T1000 (cell line): ENCODE measurements at places on chromosomes 3 and 15.

DNA sequence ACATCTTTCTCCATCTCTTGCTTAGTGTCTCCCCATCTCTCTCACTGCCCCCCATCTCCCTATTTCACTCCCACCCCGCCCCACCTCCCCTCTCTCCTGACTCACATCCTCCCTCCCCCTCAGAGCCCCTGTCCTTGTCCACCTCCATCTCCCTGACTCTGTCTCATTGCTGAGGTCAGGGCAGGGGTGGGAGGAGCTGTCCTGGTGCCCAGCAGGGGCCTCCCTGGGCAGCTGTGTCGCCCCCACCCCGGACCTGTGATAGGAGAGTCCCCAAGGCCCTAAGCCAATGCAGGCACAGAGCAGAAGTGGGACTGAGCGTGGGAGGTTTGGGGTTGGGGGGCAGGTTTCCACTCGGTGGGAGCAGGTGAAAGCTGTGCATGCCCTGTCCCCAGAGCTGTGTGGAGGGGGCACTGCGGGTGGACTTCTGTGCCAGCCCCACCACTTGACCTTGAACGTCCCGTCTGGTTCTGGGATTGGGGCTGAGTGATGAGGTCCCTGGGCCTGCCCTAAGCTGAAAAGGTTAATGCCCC, 210.8 kb downstream of the TBC1D2B start:
- no peak for DNase-seq

GRCh38 chr3:106119614-106120082, 250.8 kb upstream of the CBLB start:
- no peak for DNase-seq

- no peak for DNase-seq
Observed at GRCh38 chr3:141287326-141287725, 55.7 kb downstream of the PXYLP1 start.

GRCh38 chr15:80584973-80585525, 110.1 kb upstream of the ABHD17C start:
- DNase-seq: no peak

DNA sequence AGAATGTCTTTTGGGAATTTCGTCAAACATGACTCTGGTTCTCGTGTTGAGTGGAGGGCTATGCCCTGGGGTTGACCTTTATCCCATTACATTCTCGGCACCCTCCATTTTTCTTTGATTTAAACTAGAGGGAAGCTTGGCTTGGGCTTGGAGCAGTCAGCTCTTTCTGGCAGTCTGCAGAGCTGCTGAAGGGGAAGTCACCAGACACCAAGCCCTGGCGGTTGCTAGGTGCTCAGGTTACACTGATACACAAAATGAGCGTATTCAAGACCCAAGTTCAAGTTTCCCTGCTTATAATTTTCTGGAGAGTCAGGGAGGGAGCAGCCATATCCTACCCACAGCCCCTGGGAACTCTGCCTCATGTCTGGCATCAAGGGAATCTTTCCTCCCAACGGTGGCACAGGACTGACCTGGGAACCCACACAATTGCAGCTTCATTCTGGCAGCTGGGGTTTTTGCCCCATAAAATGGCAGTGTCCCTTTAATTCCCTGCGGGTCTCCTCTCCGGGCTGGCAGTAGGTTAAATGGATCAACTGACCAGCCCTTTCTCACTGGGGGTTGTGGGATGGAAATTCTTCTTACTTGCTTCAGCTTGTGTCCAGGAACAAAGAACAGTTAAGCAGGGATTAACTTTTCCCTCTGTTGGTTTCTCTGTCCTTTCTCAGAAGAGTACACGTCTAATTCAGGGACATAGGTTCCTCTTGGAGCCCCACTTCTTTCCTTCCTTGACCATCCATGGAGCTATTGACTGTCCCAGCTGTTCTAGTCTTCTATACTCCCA, 110.0 kb upstream of the DLG1 start:
- DNase-seq: no peak

DNA sequence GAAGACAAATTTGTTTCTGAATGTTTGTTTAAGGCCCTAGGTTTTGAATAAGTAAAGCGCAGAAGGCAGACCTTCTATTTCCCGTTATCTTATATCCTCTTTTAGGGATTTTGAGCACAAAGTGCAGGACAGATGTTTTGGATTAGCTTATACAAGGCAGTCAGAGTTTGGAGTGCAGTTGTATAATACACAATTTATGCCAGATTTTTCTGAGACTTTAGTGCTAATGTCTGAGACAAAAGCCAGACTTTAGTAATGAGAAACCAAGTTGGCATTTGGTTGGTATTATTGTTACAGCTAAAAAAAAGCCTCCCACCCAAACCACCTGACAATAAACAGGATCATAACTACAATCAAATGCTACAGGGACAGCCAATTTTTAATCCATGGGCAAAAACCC, 309.9 kb upstream of the SATB1 start:
- DNase-seq: no peak

- DNase-seq: no peak
Observed at GRCh38 chr15:71385026-71385425, 269.8 kb downstream of the THSD4 start.

GRCh38 chr3:129745253-129745652, 138.8 kb upstream of the PLXND1 start:
- DNase-seq: no peak

DNA sequence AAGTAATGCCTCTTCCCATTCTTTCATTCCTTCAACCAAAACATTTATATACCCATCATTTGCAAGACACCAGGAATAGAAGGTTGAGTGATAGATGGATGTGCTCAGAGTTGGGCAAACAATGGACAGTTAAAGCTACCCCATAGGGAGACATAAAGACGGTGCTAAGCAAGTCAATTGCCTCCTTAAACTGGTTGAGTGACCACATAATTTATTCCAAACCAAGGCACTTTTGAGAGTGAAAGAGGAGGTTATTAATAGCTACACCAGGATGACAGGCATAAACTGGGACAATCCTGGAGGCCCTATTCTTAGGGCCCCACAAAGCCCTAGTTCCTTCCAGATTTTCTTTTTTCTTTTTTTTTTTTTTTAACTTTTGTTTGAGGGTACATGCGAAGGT, 21.4 kb upstream of the DYNC1LI1 start:
- no peak for DNase-seq

DNA sequence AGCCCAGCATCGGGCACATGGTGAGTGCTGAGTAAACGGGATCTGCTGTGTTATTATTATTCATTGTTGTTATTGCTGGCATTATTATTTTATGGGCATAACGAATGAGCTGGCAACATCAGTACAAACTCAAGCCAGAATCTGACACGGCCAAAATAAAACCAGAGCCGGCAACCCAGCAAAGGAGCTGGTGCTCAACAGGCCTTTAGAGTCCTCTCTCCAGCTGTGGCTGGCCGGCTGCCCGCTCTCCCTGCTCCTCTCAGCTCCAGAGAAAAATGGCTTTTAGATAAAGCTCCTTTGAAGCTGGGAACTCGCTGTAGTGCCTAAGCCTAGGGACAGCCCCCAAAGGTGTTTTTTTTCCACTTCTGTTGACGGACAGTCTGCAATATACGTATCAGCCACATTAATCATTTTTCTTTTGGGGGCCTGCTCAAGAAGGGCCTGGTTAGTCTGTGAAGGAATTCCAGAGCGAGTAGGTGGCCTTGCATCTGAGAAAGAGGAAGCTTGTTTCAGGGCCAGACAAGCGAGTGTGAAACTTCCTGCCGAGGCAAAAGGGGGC, 193.9 kb upstream of the UBE2E1 start:
- no peak for DNase-seq

DNA sequence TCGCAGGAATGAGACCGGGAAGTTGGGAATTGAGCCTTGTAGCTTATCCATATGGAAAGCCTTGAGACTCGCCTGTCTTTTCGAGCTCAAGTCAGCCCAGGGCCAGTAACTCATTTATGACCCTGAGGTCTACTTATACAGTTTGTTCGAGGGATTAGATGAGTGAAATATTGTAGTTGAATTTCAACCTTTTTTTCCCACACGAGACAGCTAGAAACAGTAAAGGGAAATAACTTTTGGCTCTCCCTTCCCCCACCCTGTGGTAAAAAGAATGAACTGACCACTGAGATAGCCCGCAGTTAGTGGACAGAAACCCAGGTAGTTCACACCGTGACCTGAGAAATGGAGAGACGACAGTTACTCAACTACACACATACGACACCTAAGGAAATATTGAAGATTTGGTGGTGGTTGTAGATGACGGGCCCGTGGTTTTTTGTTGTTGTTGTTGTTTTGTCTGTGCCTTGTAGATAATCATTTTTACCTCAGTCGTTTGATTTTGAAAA, 841 bp downstream of the EIF3J start:
- DNase-seq: no peak

DNA sequence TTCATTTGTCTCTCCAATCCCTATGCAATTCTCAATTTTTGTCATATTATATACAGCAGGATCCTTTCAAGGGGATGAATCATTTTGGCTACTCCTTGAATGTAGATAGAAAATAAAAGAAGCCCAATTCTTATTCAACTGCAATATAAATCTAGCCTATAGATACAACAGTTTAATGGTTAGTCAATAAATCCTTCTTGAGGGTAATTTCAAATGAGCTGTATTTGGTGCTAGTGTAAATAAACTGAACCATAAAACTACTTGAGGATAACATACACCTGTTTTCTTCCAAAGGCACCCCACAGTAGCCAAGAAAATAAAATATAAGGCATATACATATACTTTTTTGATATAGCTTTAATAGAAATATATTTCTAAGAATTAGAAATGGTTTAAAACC, 830.3 kb downstream of the ROBO1 start:
- DNase-seq: no peak

GRCh38 chr15:91291673-91292072, 191.6 kb downstream of the SV2B start:
- DNase-seq: no peak

DNA sequence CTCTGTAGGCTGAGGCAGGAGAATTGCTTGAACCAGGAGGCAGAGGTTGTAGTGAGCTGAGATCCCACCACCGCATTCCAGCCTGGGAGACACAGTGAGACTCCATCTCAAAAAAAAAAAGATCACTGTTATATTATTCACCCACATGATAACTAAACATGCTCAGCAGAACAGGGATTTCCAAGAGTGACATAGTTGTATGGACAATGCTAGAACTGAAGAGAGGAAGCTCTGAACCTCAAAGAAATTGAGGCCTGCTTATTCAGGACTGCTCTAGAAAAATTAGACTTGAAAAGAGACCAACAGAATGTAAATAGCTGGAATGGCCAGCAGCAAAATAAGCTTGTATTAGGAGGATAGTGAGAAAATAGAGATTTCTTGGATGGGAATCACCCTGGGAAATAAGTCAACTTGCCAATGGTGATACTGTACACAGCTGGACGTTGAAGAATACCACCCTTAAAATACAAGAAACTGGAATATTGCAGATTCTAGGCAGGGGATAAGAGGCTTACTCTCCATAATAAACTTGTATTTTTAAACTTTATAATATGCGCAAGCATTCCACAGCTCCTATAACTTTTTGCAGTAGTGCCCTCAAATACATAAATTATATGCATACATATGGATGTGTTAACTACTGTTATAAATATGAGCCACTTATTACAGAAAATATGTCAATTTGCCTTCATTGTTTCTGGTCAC, 28.2 kb downstream of the PIK3CB start:
- no peak for DNase-seq

DNA sequence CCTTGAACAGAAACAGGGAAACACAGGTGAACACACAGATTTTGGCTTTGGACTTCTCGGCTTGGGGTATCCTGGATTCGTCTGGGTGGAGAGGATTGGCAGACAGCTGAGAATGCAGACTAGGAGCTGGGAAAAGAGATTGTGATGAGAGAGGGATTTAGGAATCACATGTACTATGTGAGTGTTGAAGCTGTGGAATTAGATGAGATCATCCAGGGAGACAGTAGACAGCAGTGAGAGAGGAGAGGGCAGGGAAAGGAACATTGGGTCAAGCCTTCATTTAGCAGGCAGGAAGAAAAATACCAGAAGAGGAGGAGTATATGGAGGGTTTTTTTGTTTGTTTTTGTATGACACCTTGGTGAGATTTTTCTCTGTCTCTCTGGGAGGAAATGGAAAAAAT, 262.1 kb upstream of the TBL1XR1 start:
- no peak for DNase-seq

- DNase-seq: no peak
Observed at GRCh38 chr15:68318008-68318835, 40.7 kb downstream of the FEM1B start.

- DNase-seq: no peak
Observed at GRCh38 chr15:66763186-66764071, 61.4 kb downstream of the SMAD6 start.

DNA sequence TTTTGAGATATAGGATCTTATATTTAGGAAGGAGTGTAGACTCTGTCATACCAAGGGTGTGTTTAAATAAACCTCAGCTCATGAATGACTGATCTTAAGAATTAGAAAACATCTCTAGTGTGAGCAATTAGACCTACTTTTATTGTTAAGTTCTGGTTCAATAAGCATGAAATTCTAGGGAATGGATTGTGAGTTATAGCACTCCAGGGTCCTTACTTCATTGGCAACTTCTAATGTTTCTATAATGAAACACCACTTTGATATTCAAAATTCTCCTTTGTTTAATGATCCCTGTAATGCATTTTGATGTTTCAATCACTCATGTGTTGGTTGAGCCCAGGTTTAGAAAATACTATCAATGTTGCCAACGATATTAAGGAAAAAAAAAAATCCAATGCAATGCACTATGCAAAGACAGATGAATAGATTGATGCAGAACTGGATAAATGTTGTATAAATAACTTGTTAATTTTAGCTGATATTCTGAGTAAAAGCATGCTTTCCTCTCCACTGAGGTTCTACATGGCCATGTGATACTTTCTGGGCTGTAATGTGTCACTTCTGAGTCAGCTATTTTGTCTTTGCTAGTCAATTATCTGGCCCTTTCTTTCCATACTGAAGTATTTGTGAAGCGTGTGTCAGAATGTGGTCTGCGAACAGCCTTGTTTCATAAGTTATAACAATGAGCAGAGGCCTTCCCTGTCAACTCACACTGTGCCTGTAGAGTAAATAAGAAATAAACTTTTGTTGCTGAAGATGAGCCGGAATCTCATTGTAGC, 1035.9 kb downstream of the PLOD2 start:
- DNase-seq: no peak

GRCh38 chr3:115803661-115804060, 180.4 kb downstream of the GAP43 start:
- no peak for DNase-seq

- DNase-seq: no peak
Observed at GRCh38 chr3:56055546-56055945, 412.7 kb downstream of the ERC2 start.

GRCh38 chr3:15967577-15967976, 169.8 kb upstream of the ANKRD28 start:
- DNase-seq: no peak

- DNase-seq: no peak
Observed at GRCh38 chr3:63762180-63762579, 56.9 kb upstream of the C3orf49 start.

GRCh38 chr3:74288761-74289160, 325.7 kb downstream of the CNTN3 start:
- no peak for DNase-seq

GRCh38 chr3:126911162-126912026, 71.5 kb upstream of the PLXNA1 start:
- peak; percentile 79 for DNase-seq

GRCh38 chr3:13288732-13289718, 131.1 kb downstream of the NUP210 start:
- no peak for DNase-seq
